CD4-positive, alpha-beta T cell treated with Interferon gamma for 1 hour (primary cell): ENCODE measurements at places on chromosomes 11 and 22.

GRCh38 chr11:72720047-72720446 is 32.2 kb downstream of the ARAP1 start:
- DNase-seq: no peak

DNA sequence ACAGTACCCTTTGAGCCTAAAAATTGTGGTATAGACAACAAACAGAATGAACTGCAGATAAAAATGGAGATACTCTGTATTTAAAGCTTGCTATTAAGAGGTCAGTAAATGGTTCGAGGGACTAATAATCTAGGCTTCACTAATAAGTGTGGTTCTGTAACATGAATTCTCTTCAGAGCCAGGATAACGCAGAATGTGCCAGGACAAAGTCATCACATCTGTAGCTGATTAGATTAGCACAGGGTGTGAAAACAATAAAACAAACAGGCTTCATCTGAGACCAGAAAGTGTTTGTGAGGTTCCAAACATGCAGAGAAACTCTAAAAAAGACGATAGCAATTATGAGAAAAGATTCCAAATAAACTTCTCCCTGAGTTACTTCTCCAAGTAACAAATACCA is 89.1 kb upstream of the LUZP2 start:
- no peak for DNase-seq

- no peak for DNase-seq
Measured at GRCh38 chr11:33017478-33017877, 1.8 kb downstream of the DEPDC7 start.

GRCh38 chr22:17699696-17700340 is 61.3 kb downstream of the BCL2L13 start:
- DNase-seq: no peak

- no peak for DNase-seq
Measured at GRCh38 chr22:45254388-45254787, 13.7 kb upstream of the KIAA0930 start.

- DNase-seq: no peak
Measured at GRCh38 chr11:23778971-23779370, 717.9 kb upstream of the LUZP2 start.

- DNase-seq: no peak
Measured at GRCh38 chr11:93984196-93984567, 37.0 kb upstream of the HEPHL1 start.

- no peak for DNase-seq
Measured at GRCh38 chr11:97140885-97141494, 751.2 kb downstream of the JRKL start.

DNA sequence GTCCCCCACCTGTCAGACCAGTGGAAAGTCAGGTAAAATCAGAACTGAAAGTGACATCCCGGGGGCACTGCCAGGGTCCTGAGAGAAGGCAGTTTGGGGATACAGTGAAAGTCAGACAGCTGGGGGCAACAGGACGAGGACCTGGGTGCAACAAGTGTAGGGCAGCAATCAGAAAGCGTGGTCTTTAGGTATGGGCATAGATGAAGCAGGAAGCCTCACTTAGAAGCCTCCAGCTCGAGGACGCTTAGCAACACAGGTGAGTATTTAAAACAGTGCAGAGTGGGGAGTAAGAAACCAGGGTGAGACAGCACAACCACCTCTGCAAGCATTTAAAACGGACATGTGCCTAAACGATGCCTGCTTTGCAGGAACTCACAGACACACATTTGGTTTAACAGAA is 64.6 kb upstream of the POU2AF1 start:
- no peak for DNase-seq

- DNase-seq: no peak
Measured at GRCh38 chr11:69837791-69838190, 18.6 kb upstream of the FGF3 start.

DNA sequence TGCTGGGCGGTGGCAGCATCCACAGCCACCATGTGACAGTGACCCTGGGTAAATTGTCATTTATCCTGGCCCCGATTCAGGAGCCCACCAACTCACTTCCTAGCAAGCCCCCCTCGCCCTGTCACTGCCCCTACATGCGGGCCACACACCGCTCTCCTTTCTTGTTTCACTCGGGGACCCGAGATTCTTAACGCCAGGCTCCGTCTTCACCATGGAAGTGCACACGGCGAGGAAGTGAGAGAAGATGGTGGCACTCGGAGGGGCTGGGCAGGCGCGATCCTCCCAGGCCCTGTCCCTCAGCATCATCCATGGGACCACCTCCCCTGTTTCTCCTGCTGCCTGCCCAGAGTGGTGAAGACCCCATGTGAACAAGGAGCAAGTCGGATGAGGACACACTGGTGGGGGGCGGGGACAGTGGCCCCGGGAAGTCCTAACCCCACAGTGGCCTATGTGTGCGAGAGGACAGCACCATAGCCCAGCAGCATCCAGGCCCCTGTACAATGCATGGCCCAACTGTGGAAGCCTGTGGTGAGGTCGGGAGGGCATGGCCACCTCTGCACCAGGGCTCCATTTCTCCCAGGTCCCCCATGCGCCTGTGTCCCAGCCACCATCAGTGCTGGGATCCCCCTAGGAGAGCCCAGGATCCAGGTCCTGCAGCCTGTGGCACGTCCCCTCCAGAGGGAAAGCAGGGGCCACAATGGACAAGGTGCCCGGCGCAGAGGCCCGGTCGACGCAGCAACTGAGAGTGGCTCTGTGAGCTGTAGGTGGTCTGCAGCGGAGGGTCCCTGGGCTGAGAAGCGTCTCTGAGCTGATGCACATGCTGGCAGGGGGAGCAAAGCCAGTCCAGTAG is 262.8 kb downstream of the BRD1 start:
- DNase-seq: no peak

- DNase-seq: no peak
Measured at GRCh38 chr11:45647786-45648185, 17.6 kb downstream of the CHST1 start.

GRCh38 chr11:44494785-44495184 is 70.7 kb upstream of the CD82 start:
- no peak for DNase-seq

- no peak for DNase-seq
Measured at GRCh38 chr11:122673701-122674100, 18.2 kb downstream of the UBASH3B start.

- DNase-seq: no peak
Measured at GRCh38 chr11:83521647-83522596, 235.8 kb upstream of the CCDC90B start.

DNA sequence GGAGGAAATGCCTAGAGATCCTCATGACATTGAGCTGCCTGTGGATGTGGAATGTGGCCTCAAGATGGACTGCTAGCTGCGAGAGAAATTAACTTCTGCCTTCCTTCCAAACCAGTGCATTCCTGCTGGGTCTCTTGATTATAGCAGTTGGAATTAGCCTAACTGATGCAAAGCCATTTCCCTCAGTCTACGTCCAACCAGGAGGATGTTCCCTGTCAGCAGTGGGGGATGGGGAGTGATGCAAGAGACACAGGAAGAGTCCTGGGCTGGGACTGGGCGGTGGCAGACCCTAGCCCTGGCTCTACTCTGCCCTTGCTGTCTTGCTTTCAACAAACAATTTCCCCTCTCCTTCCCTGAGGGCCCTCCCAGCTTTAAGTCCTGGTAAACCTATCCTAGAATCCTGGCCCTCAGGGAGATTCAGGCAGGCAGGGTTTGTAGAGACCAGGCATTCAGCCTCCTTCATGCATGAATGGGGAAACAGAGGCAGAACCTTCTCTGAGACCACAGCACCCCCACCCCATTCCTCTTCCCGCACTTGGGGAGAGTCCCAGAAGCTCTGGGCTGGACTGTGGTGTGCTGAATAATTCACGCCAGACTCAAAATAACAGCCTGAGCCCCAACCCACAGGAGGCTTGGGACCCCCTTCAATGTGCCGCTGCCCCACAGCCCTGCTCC is 17.0 kb downstream of the C11orf96 start:
- no peak for DNase-seq

DNA sequence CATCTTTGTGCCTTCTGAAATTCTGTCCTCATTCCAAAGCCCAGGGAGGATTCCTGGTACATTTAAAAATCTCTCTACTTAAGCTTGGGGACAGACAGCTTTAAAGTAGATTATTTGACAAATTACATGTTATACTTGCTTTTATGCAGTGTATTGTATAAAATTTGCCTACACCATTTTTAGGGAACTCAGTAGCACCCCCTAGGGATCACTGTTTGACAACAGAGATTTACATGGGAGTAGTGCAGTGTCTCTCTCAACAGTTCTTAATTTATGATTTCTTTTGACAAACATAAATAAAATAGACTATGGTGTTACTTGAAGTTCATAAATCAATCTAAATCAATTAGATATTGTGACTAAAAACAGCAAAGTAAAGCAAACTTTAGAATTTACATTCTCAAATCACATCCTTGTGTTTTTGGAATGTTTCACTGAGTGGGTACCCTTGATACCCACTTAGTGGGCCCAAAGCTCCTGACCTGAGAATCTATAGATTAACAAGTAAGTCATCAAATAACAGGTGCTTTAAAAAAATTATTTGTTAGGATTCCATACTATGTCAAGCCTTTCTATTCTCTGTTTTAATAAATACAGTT is 428.8 kb downstream of the DYNC2H1 start:
- no peak for DNase-seq

- no peak for DNase-seq
Measured at GRCh38 chr11:12248330-12248729, 129.0 kb upstream of the PARVA start.

- DNase-seq: no peak
Measured at GRCh38 chr11:131219646-131220045, 150.8 kb upstream of the NTM start.

GRCh38 chr22:38699784-38700183 is 959 bp downstream of the JOSD1 start:
- no peak for DNase-seq

DNA sequence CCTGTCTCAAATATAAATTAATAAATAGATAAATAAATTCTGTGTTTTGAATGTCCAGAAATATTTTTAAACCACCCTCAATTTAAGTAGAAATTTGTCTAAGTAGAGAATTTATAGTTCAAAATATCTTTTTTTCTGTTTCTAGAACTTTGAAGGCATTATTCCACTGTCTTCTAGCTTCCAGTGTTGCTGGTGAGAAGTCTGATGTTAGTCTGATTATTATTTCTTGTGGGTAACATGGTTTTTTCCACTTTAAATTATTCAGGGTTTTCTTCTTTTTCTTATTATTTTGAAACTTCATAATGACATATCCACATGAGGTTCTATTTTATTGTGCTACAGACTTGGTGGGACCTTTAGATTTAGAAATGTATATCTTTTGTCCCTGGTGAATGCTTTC is 46.4 kb upstream of the HEPHL1 start:
- no peak for DNase-seq
